Stimulated activated CD4-positive, alpha-beta T cell treated with anti-CD3 and anti-CD28 coated beads, Interleukin-4, amount 100 ng/mL, for 24 hours (primary cell): ENCODE measurements at places on chromosomes 7 and 10.

GRCh38 chr7:725223-726005, 1.1 kb upstream of the DNAAF5 start:
- DNase-seq, result no peak

GRCh38 chr7:131061818-131062217, 265.9 kb upstream of the MKLN1 start:
- DNase-seq, result no peak

DNA sequence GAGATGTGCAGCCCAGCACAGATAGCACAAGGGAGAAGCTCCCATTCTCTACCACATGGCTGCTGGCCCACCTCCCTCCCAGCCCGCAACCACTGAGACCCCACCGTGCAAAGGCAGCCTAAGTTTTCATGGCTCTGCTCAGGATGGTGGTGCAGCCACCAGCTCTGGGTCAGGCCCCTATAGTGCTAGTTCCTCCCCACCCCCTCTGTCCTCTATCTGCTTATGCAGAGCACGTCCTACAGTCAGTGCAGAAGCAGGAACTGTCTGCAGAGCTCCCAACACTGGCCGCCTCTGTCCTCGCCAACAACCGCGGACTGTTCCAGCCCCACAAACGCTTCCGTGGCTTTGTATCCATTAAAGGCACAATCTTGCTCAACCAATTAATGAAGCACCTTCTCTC, 278.9 kb downstream of the GRID1 start:
- no peak for DNase-seq

DNA sequence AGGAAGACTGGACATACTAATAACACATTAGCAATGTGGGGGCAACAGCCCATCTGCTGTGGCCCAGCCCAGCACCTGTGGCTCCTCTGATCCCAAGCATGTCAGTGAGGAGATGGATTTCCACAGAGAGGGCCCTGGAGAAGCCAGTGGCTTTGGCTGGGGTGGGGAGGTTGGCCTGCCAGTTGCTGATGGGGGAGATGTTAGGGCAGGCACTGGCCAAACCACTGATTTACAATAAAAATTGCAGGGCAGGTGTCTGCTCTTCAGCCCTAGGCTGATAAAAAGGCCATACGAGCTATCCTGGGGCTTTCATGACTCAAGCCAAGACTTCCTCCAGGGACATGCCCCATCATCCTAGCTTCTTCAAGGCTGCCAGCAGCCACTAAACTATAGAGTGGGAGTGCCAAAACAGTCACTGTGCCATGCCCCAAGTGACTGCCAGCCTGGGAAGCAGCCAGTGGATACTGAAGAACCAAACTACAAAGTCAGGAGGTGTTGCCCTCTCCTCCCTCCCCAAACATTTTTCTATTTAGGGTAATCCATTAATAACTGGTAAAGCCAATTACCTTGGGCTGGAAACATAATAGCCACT, 37.8 kb downstream of the DPCD start:
- no peak for DNase-seq

DNA sequence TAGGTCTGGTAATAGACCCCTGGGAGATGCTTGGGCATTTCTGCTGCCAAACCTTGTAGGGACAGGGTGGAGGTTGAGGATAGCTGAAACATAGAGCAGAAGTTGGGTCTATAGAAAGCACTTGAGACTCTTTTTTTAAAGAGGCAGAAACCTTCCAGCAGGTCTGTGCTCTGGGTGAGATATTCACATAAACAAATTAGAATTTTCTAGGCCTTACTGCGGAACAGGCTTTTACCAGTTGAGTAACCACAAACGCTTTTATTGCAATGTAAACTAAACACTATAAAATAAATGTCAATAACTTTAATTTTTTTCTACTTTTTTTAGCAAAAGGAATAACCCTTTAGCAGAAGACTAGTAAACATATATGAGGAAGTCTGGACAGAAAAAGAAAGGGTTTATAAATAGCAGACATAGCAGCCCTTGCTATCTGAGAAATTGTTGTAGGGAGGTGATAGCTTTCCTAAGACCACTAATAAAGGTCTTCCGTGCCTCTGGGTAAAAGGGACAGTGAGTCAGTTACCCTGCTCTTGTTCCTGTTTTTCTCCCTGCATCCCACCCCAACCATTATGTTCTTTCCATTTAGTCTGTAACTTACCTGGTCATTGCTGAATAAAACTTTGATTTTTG, 38.7 kb downstream of the CACNB2 start:
- no peak for DNase-seq

- DNase-seq, result no peak
Observed at GRCh38 chr7:115010441-115010820, 88.5 kb downstream of the MDFIC start.

- DNase-seq, result no peak
Observed at GRCh38 chr7:43639858-43640491, 57.1 kb downstream of the STK17A start.

DNA sequence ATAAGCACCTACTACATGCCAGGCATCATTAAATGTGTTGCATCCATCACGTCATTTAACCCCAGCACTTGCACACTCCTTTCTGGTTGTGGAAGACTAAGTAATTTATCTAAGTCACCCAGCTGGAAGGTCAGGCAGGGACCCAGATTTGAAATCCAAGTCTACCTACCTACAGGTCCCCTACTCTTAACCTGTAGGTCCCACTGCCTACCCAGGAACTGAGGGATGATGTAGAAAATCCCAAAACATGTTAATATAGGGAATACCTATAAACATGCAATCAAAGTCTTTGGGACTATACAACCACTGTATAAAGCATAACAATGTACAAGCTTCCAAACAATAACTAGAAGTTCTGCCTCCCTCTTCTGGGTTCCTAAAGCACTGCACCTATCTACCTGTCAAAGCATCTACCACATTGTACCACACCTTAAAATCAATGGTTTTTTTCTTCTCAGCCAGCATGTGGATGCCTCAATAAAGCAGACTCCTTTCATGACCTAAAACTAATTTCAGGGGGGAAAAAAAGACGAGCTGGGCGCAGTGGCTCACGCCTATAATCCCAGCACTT, 5.6 kb downstream of the IL6 start:
- no peak for DNase-seq

DNA sequence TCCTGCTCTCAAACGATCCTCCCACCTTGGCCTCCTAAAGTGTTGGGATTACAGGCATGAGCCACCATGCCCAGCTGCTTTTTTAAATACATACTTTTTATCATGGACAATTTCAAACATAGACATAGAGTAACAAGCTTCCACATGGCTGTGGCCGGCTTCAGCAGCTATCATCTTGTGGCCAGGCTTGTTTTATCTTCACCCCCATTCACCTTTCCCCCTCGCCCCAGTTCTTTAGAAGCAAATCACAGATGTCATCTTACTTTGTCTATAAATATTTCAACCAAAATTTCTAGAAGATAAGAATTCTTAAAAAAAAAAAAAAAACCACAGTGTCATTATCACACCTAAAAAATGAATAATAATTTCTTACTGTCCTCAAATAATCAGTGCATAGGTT, 5.9 kb downstream of the FOXK1 start:
- DNase-seq, result no peak

GRCh38 chr7:156896388-156897022, 3.5 kb upstream of the LMBR1 start:
- no peak for DNase-seq

- DNase-seq, result no peak
Observed at GRCh38 chr7:82373926-82374635, 69.5 kb downstream of the CACNA2D1 start.

GRCh38 chr7:131636092-131636491, 79.7 kb upstream of the PODXL start:
- DNase-seq, result no peak

DNA sequence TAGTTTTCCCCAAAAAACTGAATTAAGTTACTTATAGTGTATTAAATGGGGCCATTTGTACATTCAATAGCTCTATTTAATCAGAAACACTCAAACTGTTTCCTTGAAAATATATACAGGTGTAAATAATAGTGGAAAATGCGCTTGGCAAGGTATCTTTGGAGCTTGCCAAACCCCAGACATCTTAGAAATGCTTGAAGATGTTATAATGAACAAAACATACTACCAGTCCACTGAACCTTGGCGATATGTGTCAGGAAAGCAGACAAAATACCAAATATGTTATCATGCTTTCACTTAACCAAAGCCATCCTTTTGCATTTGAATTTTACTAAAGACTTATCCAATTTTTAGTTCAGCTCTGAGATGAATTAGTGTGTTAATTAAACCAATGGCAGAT, 352.7 kb upstream of the SEMA3A start:
- DNase-seq, result no peak

DNA sequence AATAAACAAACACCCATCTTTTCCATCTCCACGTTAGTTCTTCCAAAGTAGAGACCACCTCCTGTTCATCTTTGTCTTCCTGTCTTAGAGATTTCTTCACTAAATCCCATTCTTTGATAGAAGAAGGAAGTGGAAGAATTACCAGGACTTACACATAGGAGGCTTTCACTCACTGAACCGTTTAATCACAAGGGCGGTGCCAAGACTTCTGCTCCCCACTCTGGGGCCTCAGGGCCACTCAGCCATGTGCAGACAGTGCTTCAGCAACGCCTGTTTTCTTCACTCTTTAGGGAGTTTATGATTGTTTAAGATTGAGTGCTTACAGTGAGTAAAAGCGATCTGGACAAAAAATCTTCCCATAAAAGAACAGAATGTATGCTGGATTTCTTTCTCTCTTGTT, 63.9 kb upstream of the SORCS3 start:
- DNase-seq, result no peak

- no peak for DNase-seq
Observed at GRCh38 chr10:122445904-122446303, 8.5 kb upstream of the ARMS2 start.

DNA sequence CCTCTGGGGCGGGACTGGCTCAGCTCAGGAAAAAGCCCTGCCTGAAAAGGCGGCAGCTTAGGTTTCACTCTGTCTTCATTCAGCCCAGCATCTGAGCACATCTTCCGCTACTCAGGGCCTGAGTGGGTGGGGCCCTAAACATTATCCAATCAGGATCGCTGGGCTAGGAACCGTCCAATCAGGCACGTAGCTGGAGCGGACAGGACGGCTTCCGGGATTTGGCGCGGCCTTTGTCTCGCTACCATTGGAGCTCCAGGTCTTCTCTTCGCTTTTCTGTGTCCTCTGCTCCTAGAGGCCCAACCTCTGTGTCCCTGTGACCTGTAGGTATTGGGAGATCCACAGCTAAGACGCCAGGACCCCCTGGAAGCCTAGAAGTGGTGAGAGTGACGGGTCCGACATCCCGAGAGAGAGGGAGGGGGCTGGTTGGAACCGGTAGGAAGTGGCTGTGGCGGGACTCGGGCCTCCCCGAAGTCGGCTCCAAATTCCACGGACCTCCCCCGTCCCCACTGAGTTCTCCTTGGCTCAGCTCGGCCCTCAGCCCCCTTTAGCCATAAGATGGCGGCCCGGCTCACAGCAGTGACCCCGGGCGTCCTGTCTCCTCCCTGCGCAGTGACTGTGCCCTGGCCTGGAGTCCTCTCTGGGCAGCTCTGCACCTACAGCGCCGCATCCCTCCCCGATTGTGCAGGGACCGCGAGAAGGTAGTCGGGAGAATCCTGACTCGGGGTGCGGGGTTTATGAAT, 99.1 kb downstream of the ZNF680 start:
- DNase-seq, result peak; percentile 13

DNA sequence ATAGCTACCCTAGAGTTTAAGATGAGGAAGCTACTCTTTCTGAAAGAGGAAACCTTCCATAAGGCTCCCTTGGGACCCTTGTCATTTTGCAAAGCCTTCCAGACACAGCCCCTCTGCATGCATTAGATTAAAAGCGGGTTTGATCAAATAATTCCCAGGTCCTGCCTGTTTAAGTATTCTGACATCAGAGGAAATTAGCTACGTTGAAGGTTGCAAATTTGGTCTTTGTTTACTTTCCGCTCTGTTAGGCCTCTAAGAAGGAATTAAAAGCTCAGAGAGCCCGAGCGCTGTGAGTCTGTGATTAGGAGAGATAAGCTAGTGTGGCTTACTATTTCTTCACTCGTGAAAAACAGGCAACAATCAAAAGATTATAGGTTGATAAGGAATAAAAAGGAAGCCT, 1.4 kb upstream of the THSD7A start:
- DNase-seq, result no peak

DNA sequence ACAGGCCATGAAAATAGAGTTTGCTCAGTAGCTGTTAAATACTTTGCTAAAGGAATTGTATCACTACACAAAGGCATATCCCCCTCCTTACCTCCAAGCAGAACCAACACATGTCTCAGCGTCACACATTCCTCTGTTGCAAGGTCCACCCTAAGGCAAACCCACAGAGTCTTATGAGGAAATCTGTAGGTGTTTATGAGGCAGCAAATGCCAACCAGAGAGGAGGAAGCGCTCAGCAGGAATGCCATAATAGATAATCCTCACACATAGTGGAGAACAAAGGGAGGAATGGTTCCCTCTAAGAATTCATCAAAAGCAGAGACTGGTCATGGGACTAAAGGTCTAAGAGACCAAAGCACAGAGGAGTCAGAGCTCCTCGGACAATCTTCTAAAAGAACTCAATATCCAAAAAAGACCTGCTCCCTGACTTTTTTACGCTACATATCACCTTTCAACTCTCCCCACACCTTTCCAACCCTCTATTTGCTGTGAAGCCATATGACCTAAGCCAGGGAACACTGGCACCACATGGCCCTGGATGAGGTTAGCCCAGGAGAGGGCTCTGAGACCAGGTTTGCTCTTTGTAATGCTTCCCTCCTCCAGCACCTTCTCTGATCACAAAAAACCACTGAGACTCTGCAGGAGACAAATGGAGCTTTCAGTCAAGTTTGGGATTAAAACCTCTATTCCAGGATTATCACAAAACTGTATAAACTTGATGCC, 7.3 kb downstream of the SLC25A13 start:
- DNase-seq, result no peak

GRCh38 chr10:127150136-127150535, 46.3 kb downstream of the INSYN2A start:
- DNase-seq, result no peak

- DNase-seq, result no peak
Observed at GRCh38 chr7:104967088-104967487, 46.9 kb upstream of the KMT2E start.

DNA sequence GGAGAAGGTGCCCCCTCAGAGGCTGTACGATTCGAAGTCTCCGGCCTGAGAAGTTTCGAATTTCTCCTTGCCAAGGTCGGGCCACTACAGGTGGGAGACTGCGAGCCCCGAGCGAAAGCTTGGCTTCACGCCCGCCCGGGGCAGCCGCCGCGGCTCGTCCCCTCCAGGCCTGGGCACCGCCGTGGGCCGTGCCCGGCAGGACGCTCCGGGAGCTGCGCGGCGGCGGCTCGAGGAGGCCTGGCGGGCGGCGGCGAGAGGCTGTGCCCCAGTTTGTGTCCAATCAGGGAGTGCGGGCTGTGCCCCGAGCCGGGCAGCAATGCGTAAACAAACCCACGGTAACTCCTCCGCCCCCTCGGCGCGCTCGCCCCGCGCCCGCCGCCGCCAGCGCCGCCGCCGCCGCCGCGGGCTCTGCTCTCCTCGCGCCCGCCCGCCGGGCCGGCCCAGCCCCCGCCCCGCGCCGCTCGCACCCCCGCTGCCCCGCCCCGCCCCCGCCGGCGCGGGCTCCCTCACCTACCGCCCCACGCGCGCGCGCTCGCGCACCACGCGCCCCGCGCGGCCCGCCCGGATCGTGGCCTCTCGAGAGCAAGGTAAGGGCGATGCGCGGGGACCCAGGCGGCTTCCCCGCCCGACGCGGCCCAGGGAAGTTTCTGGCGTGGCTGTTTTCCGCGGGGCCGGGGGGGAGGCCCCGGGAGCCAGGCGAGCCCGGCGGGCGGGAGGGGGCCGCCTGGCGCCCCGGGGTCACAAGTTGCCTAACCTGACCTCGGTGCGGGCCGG, 57.8 kb upstream of the PCGF5 start:
- DNase-seq, result peak; percentile 66

- DNase-seq, result no peak
Observed at GRCh38 chr7:51187941-51188340, 128.7 kb downstream of the COBL start.

GRCh38 chr7:129610709-129611245, 743 bp upstream of the NRF1 start:
- DNase-seq, result peak; percentile 9
